Nephron progenitor cell (in vitro differentiated cells): ENCODE measurements at places on chromosomes 7 and 10.

GRCh38 chr7:108231221-108231620 is 101.1 kb upstream of the LAMB4 start:
- no peak for DNase-seq

- DNase-seq: no peak
Observed at GRCh38 chr7:34709771-34710170, 51.8 kb downstream of the NPSR1 start.

- peak; percentile 71 for DNase-seq
Observed at GRCh38 chr7:35519971-35520809, 174.7 kb downstream of the HERPUD2 start.

DNA sequence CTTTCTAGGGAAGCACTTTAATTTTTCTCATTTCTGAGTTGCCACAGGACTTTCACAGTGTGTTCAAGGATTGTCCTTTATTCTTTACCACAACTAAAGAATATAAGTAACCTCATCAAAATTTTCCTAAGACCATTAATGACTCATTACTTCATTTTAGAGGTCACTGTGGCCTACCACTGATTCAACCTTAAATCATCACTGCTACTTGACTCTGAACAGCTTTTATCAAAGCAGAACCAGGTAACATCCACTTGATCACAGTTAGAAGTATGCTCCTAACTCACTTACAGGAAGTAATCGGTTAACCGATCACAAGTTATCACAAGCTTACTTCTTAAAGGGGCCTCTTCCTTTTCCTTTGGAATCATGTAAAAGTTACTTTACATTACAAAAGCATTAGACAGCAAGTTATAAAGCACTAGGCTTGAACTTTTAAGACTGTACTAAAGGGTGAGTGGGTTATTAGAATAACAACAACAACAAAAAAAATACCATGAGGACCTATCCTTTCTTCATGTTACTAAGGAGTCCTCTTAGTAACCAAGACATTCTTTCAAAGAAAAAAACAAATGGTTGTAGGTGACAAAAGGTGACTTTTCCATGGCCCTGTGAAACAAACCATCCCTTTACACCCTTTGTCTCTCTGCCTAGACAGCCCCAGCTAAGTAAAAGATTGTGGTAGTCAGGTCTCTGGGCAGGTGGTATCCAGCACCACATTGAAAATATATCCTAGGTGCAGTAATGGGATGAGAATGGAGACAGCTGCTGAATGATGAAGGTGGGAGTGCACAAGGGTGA is 40.0 kb upstream of the PDK4 start:
- DNase-seq: no peak

DNA sequence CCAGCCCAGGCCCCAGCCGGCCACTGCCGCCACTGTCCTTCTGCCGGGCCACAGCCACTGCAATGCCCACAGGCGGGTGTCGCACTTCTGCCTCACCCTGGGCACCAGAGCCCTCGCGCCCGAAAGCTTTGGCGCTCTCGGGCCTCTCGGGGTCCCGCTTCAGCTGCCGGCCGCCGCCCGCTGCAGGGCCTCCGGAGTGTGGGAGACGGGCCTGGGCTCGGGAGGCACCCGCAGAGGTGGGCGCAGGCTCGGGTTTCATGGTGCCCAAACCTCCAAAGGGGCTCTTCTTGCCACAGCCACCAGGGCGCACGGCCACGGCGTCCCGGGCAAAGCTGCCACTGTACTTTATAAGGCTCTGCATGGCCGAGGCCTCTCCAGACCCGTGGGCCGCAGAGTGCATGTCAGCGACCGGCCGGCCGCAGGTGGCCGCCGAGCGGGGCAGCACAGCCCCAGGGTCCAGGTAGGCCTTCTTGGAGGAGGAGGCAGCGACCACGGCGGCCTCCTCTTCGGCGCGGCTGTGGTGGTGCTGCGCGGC is 35.9 kb downstream of the TNRC18 start:
- no peak for DNase-seq

DNA sequence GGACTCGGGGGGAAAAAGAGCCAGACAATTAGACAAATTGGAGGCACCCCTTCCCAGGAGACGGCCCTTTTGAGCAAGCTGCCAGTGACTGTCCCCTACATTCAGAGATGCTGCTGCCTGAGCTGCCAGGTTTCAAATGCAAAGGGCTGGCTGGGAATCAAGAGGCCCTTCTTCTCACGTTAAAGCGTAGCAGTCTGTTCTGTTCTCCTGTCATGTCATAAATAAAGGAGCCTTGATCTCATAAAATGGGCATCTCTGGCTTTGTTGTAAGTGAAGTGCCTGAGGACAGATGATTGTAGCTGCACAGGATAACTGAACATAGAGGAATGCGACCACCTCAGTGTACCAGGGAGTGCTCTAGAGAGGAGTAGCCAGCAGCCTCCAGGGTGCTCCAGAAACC is 917.9 kb downstream of the GRID1 start:
- no peak for DNase-seq

DNA sequence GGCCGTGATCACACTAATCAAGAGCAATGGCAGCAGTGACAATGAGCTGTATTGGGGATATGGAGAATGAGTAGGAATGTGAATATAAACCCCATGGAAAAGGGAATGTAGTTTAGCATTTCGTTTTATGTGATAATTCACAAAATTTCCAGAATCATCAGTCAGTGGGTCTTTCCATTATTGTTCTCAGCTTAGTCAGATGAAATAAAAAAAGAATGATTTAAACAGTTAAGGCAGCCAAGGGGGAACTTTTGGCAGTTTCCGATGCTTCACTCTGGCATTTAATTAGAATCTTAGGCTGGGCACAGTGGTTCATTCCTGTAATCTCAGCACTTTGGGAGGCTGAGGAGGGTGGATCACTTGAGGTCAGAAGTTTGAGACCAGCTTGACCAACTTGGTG is 86.6 kb downstream of the PRTFDC1 start:
- DNase-seq: no peak

GRCh38 chr7:44881610-44882009 is 3.7 kb downstream of the PURB start:
- DNase-seq: no peak

GRCh38 chr7:30244340-30244739 is 40.1 kb upstream of the ZNRF2 start:
- DNase-seq: no peak

GRCh38 chr10:11106621-11107374 is 89.1 kb downstream of the CELF2 start:
- DNase-seq: no peak

GRCh38 chr10:54094321-54094720 is 706.7 kb downstream of the PCDH15 start:
- DNase-seq: no peak

DNA sequence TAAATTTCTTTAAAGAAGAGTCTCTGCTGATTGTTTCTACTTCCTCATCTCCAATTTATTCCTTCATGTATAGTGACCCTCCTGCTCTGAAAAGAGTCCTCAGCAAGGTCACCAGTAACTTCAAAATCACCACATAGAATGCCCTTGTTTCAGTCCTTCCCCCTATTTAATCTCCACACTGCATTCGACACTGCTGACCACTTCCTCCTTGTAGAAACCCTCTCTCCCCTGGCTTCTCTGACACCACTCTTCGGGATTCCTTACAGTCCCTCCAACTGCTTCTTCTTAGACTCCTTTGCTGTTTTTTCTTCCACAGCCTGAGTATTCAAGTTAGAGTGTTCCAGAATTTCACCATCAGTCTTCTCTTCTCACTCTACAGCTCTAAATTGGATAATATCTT is 89.5 kb downstream of the VPS41 start:
- no peak for DNase-seq
